Daoy (cell line): ENCODE measurements at places on chromosomes 2 and 18. TPM values are rescaled to one million over a fixed set of nuclear protein-coding genes. Genes with fewer than 3 reads are reported as not detected.

- peak; percentile 17 for DNase-seq
Measured at GRCh38 chr2:84846741-84847142, 34.1 kb downstream of the TRABD2A start.

DNA sequence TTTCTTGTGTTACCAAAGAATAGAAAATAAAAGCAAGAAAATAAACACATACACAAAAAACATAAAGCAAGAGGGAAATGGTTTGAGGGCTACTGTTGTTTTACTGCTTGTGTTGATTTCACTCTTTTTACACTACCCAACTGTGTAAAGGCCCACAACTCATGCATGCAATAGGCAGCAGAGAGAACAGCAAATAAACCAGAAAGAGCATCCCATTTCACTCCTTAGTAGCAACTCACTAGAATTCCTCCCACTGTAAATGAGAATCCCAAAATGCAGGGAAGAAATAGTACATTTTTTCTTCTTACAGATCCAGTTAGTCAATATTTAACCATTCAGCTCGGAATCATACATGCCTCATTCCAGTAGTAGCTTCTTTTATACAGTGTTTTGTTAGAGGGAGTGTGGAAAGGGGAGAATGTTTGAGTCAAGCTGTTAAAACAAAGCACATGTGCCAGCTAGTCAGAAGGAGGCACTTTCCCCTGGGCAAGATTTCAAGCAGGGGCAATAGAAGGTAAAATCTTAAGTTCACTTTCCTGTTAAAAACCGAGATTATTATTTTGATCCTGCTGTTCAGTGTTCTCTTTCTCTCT lies 147.2 kb upstream of the FAM98A start:
- DNase-seq, result no peak

ASPRV1 gene
- total RNA-seq, result 0.80 and 1.2 TPM in 2 replicates

- no peak for DNase-seq
Measured at GRCh38 chr2:37391711-37392110, 47.3 kb downstream of the QPCT start.

DNA sequence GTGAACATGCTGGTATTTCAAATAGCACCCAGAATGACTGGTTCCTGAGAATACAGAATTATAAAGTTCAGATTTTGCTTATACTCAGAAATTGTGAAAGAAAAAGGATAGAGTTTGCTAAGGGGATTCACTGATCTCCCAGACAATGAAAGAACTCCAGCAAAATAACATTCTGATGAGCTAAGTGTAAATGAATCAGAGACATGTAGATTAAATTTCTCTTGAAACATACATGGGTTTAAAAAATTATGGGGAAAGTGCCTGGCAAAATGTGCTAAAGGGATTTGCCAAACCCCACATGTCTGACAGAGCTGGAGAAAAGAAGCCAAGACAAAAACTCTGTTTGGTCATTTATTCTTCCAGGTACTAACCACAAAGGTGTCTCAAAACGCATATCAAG lies 116.3 kb downstream of the FTCDNL1 start:
- no peak for DNase-seq

HOXD9 gene
- total RNA-seq, result 2.5 and 3.1 TPM in 2 replicates

CRYBA2 gene
- total RNA-seq, result 2.2 and 4.3 TPM in 2 replicates

MATN3 gene
- total RNA-seq, result 0.29 and 0.30 TPM in 2 replicates
